Heart right ventricle (tissue), 16 donors: ENCODE measurements at places on chromosomes 5 and 9. TPM values are rescaled to one million over a fixed set of nuclear protein-coding genes. Genes with fewer than 3 reads are reported as not detected.

OR1Q1 gene
- total RNA-seq, result not detected

ORM2 gene
- total RNA-seq, result not detected

ZNF483 gene
- 7.4 TPM for total RNA-seq

PGM5 gene
- 133 TPM for total RNA-seq

OR2K2 gene
- total RNA-seq, result not detected

CAMK4 gene
- 2.0 TPM for total RNA-seq

ITK gene
- 4.7 TPM for total RNA-seq

PLAC8L1 gene
- total RNA-seq, result 0.41 TPM

NNT gene
- total RNA-seq, result 667 TPM

DNA sequence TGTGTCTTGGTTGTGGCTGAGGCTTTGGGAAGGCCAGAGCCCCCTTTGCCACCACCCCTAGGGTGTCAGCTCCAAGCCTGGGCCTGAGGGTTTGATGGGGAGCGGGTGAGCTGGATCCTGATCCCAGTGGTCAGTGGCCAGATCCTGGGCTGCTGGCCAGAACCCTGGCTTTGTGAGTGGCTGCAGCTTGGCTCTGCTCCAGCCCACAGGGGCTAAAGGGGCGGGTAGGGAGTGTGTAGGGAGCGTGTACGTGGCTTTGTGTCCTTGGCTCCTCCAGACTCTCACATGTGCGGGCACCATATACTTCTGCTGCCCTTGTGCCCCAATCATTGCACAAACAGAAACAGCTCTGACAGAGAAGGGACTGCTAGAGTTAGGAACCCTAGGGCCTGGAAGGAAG lies 1.2 kb upstream of the IL11RA start:
- DNase-seq, result no peak

- no peak for DNase-seq
These were observed 54.0 kb upstream of the SLIT3 start for GRCh38 chr5:169354921-169355320.

DNA sequence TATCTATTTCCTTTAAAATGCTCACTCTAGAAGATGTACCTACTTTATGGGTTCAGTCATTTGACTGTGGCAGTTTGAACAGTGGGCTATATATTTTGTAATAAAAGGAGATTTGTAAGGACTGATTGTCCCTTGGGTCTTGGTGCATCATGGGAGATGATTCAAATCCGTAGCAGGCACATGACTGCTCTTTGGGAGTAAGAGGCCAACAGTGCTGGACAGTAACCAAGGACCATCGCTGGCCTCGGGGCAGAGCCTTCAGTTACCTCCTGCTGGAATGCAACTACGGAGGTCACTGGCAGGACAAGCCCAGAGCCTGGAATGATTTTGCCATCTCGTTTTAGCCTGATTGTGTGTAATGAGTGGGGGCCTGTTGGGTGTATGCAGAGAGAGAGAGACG lies 7.0 kb upstream of the MAMDC2 start:
- no peak for DNase-seq

GRCh38 chr5:10768328-10768899 lies 7.4 kb upstream of the DAP start:
- DNase-seq, result no peak

DNA sequence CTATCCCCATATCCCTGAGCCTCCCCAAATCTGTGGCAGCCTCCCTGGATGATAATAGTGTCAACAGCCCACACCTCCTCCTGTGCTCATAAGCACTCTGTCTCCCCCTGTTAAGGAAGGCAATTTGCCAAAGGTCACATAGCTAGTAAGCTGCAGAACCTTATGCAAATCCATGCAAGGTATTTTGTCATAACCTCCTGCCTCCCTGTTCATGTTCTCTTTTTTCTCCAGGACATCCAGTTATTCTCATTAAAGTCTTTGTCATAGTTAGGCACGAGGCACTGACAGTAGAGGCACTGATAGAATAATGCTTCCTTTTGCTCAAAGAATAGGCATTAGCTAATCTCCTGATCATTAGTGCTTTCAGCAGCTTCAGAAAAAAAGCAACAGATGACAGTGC lies 10.2 kb upstream of the AUH start:
- no peak for DNase-seq

- no peak for DNase-seq
These were observed 6.0 kb upstream of the NIPBL start for GRCh38 chr5:36870399-36871040.

DNA sequence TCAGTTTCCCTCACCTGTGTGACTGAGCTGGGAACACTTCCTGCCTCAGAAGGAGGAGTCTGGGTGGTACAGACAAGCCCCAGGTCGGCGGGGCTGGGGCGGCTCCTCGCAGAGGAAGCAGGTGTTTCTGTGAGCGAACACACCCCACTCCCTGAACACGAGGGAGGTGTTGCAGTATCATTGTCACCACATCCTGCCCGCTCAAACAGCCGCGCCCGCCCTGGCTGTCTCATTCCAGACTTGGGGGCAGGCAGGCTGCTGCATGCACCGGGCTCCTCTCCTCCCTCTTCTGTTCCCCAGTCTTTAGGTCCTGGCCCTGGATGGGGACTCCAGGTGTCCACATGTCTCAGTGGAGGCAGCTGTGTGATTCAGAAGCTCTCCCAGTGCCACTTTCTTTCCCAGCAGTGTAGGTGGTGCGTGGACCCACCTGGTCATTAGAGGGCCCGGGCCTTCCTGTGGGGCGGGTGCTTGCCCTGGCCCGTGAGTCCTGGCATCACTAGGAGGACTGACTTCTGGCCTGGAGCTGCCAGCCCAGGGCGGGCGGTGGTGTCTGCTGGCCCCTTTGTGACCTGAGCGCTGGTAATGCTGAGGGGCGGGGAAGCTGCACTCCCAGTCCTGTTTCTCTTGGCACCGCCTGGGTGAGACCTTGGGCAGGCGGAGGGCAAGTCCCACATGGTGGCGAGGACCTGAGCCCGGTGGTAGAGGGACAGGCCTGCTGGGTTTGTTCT lies 18.3 kb upstream of the PHYHD1 start:
- peak; percentile 64 for DNase-seq

GRCh38 chr5:62718324-62718723 lies 139.7 kb downstream of the LRRC70 start:
- DNase-seq, result no peak

- no peak for DNase-seq
These were observed 547.6 kb downstream of the RAB3C start for GRCh38 chr5:59130431-59130830.

DNA sequence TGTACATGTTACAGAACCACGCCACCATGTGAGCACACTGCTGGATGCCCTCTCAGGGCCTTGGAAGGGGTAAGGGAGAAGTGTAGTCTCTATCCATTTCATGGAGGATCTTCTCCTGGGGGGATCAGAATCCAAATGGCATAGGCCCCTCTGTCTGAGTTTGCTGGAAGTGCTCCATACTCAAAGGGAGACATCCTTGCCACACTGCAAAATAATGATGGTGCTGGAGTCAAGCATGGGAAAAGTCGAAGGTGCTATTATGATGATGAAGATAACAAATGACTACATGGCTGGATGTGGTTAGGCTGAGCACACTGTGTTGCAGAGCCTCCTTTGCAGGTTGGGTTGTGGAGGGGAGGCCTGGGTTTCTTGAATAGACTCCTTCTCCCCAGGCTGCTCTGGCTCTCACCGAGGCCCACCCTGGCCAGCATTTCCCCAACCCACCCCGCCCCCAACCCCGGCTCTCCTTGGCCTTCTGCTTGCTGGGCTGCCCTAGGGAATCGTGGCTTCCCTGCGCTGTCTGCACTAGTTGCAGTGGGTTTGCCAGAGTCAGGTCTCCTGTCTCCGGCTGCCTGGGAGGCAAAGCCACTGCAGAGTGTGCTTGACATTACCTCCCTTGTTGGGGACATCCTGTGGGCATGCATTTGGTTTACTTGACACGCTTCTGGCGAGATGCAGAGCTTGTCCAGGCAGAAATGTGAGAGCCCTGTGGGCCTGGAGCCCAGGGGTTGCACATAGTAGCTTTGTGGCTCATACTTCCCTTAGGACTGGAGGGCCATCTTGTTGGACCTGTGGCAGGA lies 3.0 kb downstream of the MVB12B start:
- DNase-seq, result no peak

DNA sequence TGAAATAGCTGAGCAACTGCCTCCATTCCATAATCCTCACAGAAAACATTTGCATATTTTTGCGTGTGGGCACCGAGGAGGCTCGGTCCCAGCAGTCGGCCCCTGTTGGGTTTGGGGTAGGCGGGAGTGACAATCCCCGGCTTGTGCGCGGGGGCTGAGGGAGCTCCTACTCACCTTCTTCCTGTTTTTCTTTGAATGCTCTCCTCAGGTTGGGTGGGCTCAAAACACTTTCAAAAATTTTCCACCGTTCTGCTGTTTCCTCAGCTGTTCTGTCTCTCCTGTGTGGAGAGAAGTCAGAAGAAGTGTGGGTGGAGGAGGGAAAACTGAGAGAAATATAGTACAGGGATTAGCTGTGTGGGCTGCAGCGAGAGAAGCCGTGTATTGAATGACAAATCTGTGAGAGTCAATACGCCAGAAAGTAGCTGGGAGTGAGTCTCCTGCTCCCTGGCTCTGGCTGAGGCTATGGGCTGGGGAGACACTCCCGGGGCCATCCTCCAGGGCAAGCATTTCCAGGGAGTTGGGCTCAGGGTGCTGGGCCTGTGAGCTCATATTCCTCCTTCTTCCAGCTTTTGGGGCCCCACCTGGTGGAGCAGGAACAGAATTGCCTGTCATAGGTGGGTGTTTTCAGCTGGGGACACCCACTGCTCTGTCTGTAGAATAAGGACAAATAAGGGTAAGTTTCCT lies 84.7 kb downstream of the CMYA5 start:
- DNase-seq, result peak; percentile 23

GRCh38 chr5:55800924-55801323 lies 50.2 kb upstream of the IL31RA start:
- no peak for DNase-seq

DNA sequence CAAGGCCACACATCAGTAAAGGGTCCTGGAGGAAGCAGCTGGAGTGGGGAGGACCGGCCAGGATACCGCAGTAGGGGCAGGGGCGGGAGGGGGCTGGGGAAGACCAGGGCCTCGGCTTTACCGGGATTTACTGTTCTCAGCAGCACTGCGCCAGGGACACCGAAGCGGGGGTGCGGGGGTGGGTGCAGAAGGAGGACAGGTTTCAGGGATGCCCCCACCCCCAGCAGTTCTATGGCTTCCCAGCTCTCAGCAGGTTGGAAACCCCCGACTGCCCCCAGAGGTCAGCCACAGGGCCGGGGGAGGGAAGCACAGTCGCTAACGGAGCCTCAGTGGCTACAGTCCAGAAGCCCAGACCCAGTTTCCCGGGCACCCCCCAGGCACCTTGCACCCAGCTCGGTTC lies 21.3 kb downstream of the NR5A1 start:
- DNase-seq, result no peak

DNA sequence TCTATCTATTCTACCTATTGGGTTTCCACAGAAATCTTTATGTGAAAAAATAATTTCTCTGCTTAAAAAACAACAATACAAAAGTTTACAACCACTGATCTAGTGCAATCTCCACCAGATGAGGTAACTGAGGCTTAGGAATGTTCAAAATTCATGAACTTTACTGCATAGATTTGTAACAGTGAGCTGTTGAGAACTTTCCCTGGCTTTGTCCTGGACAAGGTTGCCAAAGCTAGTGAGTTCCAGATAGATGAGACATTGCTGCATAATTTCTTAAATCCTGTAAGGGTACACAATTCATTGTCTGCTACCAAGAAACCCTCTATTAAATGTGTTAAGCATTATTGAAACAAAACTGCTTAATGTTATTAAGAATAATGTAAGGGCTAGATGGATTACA lies 102.7 kb downstream of the OSMR start:
- no peak for DNase-seq

- no peak for DNase-seq
These were observed 117.2 kb upstream of the PHYKPL start for GRCh38 chr5:178349625-178350353.

DNA sequence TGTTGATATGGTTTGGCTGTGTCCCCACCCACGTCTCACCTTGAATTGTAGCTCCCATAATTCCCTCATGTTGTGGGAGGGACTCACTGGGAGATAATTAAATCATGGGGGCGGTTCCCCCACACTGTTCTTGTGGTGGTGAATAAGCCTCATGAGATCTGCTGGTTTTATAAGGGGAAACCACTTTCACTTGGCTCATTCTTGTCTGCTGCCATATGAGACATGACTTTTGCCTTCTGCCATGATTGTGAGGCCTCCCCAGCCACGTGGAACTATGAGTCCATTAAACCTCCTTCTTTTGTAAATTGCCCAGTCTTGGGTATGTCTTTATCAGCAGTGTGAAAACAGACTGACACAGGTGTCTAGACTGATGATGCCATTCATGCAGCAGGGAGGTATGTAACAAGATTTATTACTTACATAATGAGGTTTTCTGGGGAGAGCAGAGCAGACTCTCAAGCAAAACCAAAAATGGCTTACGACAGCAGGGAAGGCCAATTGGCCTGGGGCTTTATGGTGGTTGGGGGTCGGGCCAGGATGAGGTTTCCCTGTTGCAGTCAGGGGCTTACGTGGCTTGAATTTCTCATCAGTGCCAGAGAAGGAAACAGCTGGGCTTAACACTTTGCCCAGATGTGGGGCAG lies 9.5 kb upstream of the COMMD10 start:
- DNase-seq, result no peak

DNA sequence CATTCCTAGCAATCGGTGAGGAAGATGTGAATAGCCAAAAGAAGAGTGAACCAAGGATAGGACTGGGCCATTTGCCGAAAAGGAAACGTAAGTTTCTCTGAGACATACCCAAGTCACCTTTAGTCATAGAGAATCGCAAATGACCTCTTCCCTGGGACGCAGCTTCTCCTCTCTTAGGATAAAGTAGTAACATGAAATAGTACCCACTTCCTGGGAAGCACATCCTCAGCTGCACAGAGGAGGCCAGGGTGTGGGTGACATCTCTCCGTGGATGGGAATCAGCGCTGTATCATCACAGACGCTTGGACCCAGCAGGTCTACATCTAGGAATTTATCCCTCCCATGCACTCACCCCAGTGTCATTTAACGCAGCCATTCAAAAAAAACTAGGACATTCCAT lies 120.9 kb upstream of the PHYKPL start:
- DNase-seq, result no peak

GRCh38 chr5:76601470-76601869 lies 21.7 kb downstream of the F2RL2 start:
- DNase-seq, result peak; percentile 57

DNA sequence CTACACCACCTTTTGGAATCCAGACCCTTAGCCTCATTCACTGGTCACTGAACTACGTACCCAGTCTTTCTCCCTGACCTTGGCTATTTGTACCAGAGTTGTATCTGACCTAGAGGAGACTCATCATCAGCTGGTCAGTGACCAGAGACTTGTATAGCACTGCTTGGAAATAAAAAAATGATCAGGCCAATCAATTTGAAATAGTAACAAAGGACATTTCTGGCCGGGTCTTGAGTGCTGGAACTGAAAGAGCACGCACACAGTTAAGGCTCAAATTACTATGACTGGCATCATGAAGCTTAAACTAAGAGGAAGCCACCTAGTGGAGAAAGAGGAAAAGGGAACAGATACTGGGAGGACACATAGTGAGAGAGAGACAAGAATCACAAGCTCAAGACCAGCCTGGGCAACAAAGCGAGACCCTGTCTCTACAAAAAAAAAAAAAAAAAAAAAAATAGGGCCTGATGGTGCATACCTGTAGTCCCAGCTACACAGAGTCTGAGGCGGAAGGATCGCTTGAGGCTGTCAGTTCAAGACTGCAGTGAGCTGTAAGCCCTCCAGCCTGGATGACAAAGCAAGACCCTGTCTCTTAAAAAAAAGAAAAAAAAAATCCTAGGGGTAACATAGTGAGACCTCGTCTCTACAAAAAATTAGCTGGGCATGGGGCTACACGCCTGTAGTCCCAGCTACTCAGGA lies 12.8 kb upstream of the SRP19 start:
- DNase-seq, result peak; percentile 8

- no peak for DNase-seq
These were observed 935 bp upstream of the MSX2 start for GRCh38 chr5:174723315-174723978.
